ENCODE measurements at places on chromosomes 1 and 21. TPM values are rescaled to one million over a fixed set of nuclear protein-coding genes. Genes with fewer than 3 reads are reported as not detected.
A peak's percentile ranks its signal among the peaks of the same experiment; 100 is the strongest.

Gene SH2D2A
- 0.72 TPM for total RNA-seq

Gene UBR4
- 65.2 TPM for total RNA-seq

- no peak overlapping the region for H3K4me3 ChIP-seq
- DNase-seq = no peak
- H3K36me3 ChIP-seq = no peaks in the 10 kb centered on the region
- H3K27ac ChIP-seq = peak overlapping the region; percentile 48
- no peaks in the 10 kb centered on the region for H3K4me1 ChIP-seq
Observed at GRCh38 chr1:233241759-233242158, 53.8 kb downstream of the PCNX2 start.

DNA sequence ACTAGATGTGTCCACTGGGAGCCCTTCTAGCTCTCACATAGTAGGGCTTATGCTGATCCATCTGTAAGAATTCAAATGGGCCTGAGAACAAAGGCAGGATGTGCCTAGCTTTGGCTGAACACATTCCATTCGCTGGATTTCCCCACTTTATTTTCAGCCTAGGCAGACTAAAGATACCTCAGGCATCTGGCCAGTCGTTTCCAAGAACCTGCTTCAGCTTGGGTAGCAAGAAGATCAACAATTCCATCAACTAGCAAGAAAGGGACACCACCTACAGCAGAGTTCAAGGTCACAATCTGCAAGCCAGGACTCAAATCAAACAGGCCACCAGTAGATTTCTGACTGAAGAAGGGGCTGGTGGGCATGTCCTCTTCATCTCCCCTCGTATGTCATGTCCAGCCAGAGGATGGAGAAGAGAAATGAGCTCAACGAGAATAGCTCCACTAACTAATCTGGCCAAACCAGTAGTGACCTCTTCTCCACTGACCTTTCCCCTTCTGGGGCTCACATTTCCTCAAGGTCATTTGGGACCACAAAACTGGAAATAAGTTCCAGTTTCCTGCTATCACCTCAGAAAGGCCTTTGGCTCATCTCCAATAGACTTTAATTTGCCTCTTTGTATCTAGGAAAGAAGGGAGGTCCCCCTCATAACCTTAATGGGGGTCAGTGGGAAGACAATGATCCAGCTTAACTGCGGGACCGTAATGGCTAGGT, 14.2 kb downstream of the TXNIP start:
- peak overlapping the region; percentile 92 for H3K27ac ChIP-seq
- no peaks in the 10 kb centered on the region for H3K27me3 ChIP-seq
- no peak for DNase-seq

GRCh38 chr1:238953448-238954010, 432.8 kb upstream of the CHRM3 start:
- no peak overlapping the region for H3K27ac ChIP-seq
- no peaks in the 10 kb centered on the region for H3K4me1 ChIP-seq
- no peaks in the 10 kb centered on the region for H3K27me3 ChIP-seq

DNA sequence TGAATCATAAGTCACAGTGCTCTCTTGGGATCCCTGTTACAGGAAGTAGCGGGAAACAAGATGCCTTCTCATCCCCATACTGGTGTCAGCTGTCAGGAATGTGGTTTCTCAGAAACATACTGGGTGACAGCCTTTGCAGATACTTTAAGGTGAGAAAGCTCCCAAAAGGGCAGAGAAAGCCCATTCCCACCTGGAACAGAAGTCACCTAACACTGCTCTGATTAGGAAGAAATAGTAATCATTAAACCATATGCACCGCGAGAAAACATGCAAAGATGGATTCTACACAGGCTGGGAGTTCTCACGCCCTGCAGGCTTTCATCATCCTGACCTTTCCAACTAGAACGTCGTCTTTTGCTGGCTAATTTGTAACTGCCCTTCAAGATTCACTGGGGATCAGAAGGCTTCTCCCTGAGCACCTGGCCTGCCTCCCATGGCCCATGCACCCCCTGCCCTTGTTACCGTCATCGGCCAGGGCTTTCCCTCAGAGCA, 46.2 kb upstream of the SLC44A3 start:
- peak; percentile 84 for DNase-seq
- H3K27ac ChIP-seq = peak overlapping the region; percentile 36
- H3K27me3 ChIP-seq = no peaks in the 10 kb centered on the region
- H3K4me3 ChIP-seq = no peak overlapping the region
- H3K4me1 ChIP-seq = peaks cover 60% of the 10 kb centered on the region
- no peaks in the 10 kb centered on the region for H3K36me3 ChIP-seq

Measured in pancreas (tissue), 10 donors.